Heart right ventricle (tissue), 16 donors: ENCODE measurements at places on chromosomes 2 and 18.

DNA sequence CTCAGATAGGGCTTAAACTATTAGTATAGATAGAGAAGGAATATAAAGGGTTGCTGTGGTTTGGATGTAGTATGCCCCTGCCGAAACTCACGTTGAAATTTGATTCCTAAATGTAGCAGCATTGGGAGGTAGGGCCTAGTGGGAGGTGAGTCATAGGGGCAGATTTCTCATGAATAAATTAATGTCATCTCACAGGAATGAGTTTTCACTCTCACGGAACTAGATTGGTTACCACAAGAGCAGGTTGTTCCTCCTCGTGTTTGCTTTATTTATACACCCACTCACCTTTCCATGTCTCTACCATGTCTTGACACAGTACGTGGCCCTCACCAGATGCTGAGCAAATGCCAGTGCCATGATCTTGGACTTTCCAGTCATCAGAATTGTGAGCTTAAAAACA is 218.2 kb downstream of the RBM43 start:
- DNase-seq: no peak

DNA sequence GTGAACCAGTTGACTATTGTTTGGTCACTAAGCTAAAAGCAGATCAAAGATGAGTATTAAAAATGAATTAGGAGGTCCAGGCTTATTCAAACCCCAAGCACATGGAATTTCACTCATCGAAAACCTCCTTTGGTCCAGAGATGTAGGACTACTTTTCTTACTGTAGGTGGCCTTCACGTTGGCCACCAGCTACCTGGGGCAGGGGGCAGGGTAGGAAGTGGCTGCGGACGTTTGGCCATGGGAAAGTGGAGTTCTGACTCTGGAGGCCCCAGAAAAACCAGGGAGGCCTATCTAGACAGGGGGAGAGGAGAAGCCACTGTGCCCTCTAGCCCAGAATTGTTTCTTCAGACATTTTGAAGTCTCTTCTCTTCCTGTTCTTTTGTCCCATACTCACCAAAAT is 31.8 kb upstream of the CABLES1 start:
- DNase-seq: no peak

- no peak for DNase-seq
These were observed 564.7 kb upstream of the SLC39A10 start for GRCh38 chr2:195092341-195092740.

GRCh38 chr2:46118656-46119371 is 178.4 kb upstream of the EPAS1 start:
- DNase-seq: peak; percentile 47

DNA sequence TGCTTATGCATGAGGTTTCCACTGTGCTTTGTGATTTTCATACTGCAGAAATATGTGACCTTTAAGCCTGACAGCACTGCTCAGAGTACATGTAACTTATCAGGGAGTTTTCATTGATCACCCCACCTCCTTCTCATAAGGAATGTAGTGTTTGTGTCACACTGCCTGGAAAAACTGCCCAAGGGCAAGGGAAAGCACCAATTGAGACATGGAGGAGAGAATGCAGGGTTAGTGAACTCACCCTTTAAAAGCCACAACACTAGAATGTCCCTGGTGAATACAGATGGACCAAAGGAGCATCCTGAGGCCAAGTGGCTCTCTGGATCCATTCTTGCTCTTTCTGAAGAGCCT is 147.2 kb upstream of the SPATS2L start:
- no peak for DNase-seq

DNA sequence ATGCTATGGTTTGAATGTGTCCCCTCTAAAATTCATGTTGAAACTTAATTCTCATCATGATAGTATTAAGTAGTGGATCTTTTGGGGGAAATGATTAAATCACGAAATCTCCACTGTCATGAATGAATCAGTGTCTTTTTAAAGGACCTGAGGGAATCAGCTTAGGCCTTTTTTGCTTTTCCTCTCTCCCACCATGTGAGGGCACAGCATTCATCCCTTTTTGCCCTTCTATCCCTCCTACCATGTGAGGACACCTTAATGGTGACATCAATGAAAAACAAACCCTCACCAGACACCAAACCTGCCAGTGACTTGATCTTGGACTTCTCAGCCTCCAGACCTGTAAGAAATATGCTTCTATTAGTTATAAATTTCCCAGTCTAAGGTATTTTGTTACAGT is 247.1 kb upstream of the UBE2E3 start:
- no peak for DNase-seq

GRCh38 chr2:197233473-197233872 is 77.1 kb downstream of the ANKRD44 start:
- no peak for DNase-seq

- peak; percentile 35 for DNase-seq
These were observed 164.2 kb upstream of the EPAS1 start for GRCh38 chr2:46132996-46133395.

- no peak for DNase-seq
These were observed 63.7 kb downstream of the MARCHF4 start for GRCh38 chr2:216308576-216308975.

GRCh38 chr18:78390952-78391348 is 588.7 kb upstream of the SALL3 start:
- DNase-seq: no peak

GRCh38 chr2:206158563-206159345 is 490 bp downstream of the NDUFS1 start:
- no peak for DNase-seq

DNA sequence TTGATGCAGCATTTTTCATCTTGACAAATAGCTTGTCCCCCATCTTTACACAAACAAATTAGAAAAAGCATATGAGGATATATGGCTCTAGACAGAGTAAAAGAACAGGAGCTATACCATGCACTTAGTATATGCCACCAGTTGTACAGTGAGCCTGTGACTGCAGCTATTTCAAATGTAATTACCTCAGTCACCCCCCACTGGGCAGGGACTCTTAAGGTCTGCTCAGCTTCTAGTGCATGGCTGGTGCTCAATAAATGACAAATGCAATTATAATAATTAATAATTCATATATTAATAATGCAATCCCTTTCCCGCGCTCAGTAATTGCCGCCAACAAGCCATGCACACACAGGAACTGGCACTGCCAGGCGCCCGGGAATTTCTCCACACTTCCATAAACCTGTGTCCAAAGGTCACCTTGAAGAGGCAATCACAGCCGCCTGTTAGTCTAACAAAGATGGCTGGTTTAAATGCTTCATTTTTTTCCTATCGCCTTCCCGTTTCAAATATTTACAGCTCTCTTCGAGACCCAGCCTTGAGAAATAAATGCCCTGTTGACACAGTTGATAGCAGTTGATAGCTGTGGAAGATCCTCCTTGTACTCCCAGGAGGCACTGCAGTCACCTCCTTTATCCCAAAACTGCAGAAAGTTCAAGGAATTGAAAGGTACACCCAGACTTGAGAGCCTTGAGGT is 156.6 kb downstream of the INO80D start:
- no peak for DNase-seq

DNA sequence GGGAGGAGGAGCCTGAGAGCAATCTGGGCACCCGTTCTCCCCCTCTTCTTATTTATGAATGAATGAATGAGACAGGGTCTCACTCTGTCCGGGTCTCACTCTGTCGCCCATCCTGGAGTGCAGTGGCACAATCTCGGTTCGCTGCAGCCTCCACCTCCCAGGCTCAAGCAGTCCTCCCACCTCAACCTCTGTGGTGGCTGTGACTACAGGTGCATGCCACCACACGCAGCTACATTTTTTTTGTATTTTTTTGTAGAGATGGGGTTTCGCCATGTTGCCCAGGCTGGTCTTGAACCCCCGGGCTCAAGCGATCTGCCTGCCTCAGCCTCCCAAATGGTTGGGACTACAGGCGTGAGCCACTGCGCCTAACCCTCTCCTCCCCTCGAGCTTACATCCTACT is 198.4 kb downstream of the NEDD4L start:
- no peak for DNase-seq

- no peak for DNase-seq
These were observed 9.1 kb upstream of the B3GNT7 start for GRCh38 chr2:231386446-231386845.
